ENCODE measurements at places on chromosomes 12 and 14.

DNA sequence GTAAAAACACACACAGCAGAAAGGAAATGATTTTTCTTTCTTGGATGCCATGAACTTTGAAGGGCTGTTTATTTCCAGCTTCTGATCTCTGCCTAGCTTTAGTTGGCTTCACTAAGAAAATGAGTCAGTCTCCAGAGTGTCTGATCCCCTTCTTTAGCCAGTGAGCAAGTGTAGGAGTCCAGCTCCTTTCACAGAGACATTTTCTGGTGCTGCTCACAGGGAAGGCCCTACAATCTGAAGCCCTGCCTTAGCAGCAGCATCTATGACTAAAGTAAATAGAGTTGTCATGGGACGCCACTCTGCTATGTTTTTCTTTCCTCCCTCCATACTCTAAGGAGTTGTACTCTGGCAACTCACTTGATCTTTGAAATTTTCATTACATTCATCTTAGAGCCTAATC is 103.5 kb downstream of the RPAP3 start:
- DNase-seq: no peak

GRCh38 chr12:123942911-123943648 is 29.6 kb downstream of the CCDC92 start:
- DNase-seq: no peak

- DNase-seq: peak; percentile 55
Measured at GRCh38 chr12:100868487-100868886, 73.9 kb downstream of the ANO4 start.

- DNase-seq: no peak
Measured at GRCh38 chr14:47425302-47425701, 250.1 kb downstream of the MDGA2 start.

DNA sequence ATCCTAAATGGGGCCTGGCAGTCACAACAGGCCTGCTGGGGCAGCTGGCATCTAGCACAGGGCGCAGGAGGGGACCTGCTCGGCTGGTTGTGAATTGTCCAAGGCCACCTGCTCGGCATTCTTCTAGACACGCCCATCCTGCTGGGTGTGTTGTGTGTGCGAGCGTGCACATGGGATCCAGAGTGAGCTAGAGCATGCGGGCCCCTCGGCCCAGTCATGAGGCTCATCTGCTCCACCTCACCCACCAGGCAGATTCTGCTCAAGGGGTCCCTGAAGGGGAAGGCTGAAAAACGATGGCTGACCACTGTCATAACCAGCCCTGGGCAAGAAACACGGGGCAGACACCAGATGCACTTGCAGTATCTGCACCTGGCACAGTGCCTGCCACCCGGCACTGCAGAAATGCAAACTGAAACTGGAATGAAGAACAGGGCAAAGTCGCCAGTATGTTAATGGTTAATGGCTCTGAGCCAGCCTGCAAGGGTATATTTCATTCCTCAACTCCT is 31.8 kb downstream of the MAX start:
- DNase-seq: no peak

GRCh38 chr12:95115641-95116040 is 42.2 kb upstream of the NR2C1 start:
- DNase-seq: no peak

- DNase-seq: no peak
Measured at GRCh38 chr12:53298164-53298563, 1.3 kb upstream of the MYG1 start.

DNA sequence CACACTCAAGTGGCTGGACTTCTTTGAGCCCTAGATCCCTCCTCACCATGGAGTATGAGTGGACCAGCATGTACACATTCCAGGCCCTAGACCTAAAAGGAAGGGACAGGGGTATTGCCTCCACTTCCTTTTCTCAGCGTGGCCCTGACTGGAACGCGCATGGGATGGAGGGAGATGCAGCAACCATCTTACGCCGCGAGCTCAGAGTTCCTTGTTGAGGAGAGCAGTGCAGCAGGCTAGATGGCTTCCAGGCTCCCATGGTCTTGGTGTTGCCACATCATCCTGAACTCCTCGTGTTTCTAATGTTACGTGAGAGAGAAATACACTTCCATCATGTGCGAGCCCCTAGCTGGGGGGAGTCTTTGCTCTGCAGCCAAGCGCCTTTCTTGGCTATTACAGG is 61.8 kb upstream of the DIO3 start:
- DNase-seq: no peak

GRCh38 chr14:78848234-78848820 is 678.2 kb downstream of the NRXN3 start:
- peak; percentile 53 for DNase-seq

DNA sequence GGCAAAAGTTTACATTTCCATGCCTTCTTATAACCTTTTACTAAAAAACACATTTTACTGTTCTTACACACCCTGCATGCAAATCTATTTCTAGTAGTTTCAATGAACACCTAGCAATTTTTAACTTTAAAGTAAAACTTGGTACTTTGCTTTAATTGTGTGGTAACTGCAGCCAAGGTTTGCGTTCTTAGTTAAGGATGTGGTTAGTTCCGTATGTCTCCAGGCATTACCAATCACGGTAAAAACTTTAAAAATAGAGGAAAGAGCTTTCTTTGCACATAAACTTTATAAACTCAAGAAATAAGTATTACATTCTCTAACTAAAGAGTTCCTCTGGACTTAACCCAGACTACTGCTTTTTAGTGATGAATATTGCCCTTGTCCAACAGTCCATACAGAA is 795.2 kb downstream of the SLC16A7 start:
- DNase-seq: no peak

DNA sequence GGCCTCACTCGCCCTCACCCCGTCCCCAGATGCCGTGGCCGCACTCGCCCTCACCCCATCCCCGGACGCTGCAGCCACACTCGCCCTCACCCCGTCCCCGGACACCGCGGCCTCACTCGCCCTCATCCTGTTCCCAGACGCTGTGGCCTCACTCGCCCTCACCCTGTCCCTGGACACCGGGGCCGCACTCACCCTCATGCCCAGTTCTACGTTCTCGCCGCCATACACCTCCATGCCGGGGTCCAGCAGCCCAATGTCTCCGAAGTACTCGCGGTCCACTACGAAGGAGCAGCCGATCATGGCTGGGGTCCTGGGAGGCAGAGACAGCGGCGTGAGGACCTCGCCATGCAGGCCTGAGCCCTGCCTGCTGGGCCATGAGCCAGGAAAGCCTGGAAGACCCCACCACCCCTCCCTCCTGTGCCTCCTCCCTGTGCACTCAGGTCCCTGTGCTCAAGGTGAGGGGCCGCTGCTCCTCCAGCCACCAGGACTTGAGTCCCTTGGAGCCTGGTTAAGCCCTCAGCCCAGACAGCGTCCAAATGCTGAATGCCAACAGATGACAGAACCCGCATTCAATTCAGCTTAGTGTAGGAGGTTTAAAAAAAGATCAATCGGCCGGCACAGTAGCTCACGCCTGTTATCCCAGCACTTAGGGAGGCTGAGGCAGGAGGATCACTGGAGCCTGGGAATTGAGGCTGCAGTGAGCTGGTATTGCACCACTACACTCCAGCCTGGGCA is 81.5 kb downstream of the GALNT9 start:
- no peak for DNase-seq

DNA sequence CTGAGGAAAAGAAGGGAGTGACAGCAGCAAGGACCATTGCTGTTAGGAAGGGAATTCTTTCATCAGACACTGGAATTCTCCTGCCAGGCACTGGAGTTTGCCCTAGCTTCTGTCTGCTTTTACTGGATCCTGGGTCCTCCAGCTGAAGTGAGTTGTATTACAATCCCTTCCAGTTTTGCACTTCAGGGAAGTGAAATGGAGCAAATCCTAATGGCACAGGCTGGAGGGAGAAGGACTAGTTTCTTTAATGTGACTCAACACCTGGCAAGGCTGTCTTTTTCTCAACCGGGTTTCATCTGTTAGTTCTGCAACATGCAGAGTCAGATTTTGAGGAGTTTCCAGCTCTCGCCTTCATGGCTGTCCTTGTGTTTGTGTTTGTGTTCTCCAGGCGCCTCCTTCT is 45.8 kb downstream of the ETV6 start:
- no peak for DNase-seq

DNA sequence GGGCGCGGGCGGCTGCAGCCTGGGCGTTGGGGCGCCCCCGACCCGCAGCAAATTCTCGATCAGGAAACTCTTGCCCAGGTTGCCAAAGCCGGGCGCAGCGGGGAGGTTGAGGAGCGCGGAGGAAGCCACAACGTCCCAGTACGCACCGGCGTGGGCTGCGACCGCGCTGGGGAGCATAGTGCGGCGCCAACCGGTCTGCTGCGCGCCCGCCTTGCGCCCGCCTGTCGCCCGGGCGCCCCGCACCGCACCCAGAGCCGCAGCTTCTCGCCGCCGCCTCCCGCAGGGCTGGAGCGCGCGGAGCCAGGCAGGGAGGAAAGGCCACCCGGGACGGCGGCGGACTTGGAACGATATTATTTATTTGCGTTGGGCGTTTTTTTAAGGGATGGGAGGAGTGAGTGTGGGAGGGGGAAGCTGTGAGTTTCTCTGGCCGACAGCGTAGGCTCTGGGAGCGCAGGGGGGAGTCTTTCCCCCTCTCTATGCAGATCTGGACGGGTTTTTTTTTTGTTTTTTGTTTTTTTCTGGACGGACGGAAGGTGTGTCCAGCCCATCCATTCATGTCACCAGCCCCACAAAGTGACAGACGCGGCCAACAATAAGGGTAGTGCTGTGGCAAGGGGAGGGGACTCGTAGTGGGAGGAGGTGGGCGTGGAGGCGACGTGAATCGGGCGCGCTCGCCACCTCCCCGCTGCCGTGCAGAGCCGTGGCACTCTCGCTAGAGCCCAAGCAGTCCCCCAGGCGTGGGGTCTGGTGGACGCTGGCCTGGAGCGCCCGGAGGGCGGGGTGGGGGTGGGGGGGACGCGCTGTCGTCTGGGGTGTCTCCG is at the start of gene DBX2:
Gene DBX2, minus strand, starts transcription at position 349 of the 821 bp plus-strand sequence. Its CDS starts 172 bp downstream, at position 177.
- DNase-seq: peak; percentile 45

DNA sequence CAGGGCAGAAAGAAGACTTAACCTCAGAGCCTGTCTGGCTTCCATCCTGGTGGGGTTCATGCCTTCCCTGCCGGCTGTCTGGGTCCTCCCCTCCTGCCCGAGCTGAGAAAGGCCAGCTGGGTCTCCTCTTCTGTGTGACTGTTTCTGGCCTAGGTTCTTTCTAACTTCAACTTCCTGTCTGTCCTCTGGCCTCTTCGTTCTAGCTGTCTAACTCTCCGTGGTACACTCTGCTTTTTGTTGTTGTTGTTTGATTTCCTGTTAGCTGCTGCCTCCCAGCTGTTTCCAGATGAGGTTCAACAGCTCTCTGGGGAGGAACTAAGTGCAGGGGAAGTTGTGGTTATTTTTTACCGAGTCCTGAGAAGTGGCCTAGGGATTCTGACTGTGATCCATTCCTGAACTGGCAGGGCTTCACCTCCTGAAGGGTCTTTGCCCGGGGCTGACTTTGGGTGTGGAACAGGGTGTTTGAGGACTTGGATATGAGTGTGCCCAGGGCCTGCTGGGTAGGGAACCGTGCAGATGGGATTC is 3.2 kb downstream of the MLXIP start:
- no peak for DNase-seq

DNA sequence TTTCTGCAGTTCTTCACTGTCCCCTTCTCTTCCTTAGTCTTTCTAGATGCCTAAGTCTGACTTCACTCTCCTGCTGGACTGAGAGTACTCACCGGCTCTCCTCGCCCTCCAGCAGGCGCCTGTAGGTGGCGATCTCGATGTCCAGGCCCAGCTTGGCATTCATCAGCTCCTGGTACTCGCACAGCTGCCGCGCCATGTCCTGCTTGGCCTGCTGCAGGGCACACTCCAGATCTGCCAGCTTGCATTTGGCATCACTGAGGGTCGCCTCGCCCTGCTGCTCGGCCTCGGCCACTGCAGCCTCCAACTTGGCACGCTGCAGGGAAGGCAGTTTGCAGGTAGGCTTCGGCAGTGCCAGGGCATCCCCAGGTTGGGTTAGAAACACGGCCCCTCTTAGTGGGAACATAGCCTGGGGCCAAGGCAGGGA is 5.2 kb downstream of the KRT84 start:
- DNase-seq: no peak

GRCh38 chr12:120121766-120122293 is 5.3 kb upstream of the RAB35 start:
- no peak for DNase-seq

- DNase-seq: no peak
Measured at GRCh38 chr12:79658221-79658620, 32.5 kb downstream of the PAWR start.

- DNase-seq: peak; percentile 36
Measured at GRCh38 chr12:10641735-10642500, 28.5 kb upstream of the MAGOHB start.

DNA sequence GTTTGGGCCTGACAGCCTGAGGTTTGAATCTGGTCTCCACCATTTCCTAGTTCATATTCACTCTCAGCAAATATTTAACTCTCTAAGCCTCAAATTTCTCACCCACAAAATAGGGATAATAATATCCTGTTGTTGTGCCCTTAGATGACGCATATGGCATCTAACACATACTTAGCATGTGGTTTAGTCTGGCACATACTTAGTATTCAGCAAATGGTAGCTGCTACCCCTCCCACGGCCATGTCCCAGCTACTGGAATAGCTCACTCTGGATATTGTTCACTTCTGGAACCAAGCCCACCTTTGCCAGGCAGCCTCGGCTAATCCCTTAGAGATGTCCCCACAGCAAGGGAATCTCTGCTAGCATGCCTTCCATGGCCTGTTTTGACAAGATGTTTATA is 53.3 kb downstream of the BICD1 start:
- DNase-seq: no peak

GRCh38 chr12:120101617-120102016 is 14.9 kb downstream of the RAB35 start:
- DNase-seq: no peak

GRCh38 chr12:111178181-111179081 is 190.5 kb downstream of the PHETA1 start:
- DNase-seq: no peak

DNA sequence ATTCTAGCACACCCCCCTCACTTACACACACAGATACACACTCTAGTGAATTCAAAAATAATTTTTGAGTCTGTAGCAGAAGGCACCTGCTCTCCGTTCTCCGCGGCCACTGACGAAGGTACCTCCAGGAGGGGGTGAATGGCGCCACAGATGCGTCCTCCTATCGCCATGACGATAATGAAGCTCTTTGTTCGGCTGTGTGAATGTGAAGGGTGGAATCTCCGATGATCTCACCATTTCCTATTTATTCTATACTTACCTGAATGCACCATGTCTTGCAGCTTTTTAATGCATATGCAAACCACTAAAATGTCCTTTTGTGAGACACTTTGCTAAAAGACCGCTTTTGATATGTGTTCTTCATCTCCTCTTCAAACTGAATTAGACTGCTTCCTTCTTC is 162.7 kb downstream of the EGLN3 start:
- DNase-seq: no peak

- DNase-seq: no peak
Measured at GRCh38 chr12:93148412-93148811, 219.3 kb upstream of the EEA1 start.

GRCh38 chr12:32305163-32305562 is 94.2 kb upstream of the FGD4 start:
- DNase-seq: no peak

DNA sequence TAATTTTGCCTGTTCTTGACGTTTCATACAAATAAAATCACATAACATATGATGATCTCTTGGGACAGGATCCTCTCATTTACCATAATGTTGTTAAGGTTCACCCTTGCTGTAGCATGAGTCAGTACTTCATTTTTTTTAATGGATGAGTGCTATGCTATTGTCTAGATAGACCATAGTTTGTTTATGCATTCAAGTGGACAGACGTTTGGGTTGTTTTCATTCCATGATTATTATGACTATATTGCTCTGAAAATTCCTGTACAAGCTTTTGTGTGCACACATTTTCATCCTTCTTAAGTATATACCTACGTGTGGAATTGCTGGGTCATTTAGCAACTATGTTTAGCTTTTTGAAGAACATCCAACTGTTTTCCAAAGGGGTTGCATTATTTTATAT is 325.6 kb upstream of the TMEM132C start:
- no peak for DNase-seq

- DNase-seq: peak; percentile 40
Measured at GRCh38 chr14:29222671-29223268, 456.2 kb downstream of the FOXG1 start.

Data from urothelium cell line (cell line).